ENCODE measurements at places on chromosomes 3 and 15.
A peak's percentile ranks its signal among the peaks of the same experiment; 100 is the strongest.

DNA sequence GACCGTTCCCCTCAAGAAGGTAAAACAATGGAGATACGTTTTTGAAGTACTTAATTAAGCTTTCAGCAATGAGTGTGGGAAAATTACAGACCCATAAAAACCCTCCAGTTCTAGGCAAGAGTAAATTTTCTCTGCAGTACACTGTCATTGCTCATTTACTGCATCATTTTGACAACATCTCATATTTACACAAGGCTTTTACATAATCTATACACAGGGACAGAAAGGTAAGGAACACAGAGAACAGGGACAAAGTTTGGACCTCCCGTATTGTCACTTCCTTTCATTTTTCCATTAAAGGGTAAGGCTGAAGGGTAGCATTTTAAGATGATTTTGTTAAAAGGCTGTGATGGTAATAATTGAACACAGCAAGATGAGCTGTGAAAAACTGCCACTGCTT is 7.4 kb upstream of the HGD start:
- DNase-seq = no peak

- peak; percentile 30 for DNase-seq
These were observed 4.9 kb downstream of the ABHD17C start for GRCh38 chr15:80699981-80700380.

DNA sequence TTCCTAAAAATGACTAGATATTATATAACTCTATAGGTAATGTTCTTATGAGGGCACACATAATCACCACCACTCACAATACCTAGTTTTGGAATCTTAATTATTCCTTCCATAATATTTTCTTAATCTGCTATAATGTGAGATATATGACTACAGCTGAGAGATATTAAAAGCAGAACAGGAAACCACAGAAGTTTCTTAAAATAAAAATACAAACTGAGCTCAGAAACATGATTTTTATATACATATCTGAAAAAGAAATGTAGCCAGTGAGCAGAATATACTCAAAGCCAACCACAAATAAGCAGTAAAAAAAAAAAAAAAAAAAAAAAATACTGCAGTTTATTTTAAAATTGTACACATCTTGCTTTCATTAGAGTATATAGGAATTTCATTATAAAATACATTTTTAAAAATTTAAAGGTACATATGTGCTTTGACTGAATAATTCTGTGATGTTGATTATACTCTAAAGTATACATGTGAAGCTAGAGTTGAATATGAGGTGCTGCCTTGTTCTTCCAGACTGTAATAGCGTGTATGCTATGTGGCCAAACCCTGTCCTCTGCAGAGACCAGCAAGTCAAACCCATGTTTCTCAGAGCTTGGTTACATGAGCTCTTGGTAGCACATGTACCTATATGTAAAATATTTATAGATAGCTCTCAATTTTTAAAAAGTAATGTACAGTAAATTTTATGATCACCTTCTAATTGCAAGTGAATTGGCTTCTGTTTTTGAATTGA is 175.0 kb downstream of the UBE2E2 start:
- DNase-seq = no peak

GRCh38 chr3:42711491-42712343 is 9.1 kb upstream of the HHATL start:
- DNase-seq = no peak

GRCh38 chr3:53799338-53799865 is 46.8 kb downstream of the CHDH start:
- no peak for DNase-seq
